ENCODE measurements at places on chromosomes 13 and 19. TPM values are rescaled to one million over a fixed set of nuclear protein-coding genes. Genes with fewer than 3 reads are reported as not detected.

The UBAC2 gene
- total RNA-seq = 20.9 TPM

The MISP gene
- 2.0 TPM for total RNA-seq

The NBEA gene
- total RNA-seq = 1.9 TPM

The NLRP5 gene
- 4.9 TPM for total RNA-seq

The LIM2 gene
- total RNA-seq = not detected

The ZNF560 gene
- 5.5 TPM for total RNA-seq

The PODNL1 gene
- total RNA-seq = not detected

The ZNF653 gene
- 10.3 TPM for total RNA-seq

The ZNF541 gene
- total RNA-seq = not detected

- DNase-seq = no peak
Measured at GRCh38 chr19:33344573-33344925, 29.0 kb upstream of the CEBPG start.

DNA sequence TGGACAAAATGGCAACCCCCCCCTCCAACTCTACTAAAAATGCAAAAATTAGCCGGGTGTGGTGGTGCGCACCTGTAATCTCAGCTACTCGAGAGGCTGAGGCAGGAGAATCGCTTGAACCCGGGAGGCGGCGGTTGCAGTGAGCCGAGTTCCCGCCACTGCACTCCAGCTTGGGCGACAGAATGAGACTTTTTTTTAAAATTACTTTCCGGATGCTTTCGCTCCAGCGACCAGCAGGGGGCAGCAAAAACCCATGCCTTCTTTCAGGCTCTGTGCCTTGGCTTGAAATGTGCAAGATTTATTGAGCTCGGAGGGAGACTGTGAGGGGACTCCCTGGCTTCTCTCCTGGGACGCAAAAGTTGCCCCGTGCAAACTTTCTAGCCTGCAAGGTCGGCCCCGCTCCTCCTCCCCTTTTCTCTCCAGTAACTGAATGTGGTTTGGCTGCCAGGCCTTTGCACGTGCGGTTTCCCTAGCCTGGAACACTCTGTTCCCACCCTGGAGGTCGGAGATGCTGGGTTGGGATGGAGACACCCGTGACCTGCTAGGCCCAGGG lies 61.4 kb upstream of the NFIC start:
- DNase-seq = peak; percentile 85

DNA sequence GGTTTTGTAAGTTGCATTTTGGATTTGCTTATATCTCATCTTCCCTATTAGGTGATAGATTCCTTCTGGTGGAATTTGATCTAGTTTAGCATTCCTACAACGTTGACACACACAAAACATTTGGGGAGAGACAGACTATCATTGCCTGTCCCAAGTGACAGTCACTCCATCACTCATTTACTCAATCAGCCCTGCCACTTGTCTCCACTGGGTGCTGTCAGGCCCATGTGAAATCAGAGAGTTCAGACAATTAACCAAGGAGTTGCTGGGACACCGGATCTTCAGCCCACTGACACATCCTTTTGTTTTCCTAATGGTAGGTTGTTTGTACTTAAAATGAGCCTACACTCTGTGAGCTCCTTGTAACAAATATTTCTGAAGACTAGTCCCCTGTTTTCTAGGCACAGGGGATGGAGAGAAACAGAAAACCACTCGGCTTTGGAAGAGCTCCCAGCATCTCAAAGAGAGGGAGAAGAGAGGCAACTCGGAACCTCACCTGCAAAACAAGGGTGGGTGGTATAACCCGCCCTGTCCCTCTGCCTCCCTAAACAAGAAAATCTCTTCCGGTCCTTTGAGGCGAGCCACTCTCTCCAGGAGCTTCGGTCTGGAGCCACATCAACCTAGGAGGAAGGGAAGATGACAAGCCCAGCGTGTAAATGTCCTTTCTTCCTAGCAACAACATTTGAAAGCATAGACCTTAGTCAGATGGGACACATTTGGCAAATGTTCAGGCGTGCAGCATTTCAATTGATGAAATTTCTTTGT lies 440.9 kb upstream of the KLF12 start:
- DNase-seq = no peak

DNA sequence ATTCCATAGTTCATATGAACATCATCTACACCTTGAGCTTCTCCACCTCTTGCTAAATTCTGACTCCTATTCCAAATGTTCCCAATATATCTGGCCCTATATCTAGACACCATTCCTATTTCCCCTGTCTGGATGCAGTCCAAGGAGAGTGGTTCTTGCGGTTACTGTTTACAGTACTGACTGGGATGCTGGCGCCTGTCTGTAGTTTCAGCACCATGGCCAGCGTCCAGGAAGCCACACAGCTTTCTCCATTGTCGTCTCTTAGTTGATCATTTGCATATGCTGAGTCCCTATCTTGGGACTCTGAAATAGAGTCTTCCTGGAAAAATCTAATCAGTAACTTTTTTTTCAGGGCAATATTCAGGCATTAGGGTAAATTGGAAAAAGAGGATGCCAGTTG lies 14.9 kb downstream of the LAIR2 start:
- peak; percentile 90 for DNase-seq

GRCh38 chr13:29858231-29858630 lies 7.8 kb upstream of the UBL3 start:
- no peak for DNase-seq

DNA sequence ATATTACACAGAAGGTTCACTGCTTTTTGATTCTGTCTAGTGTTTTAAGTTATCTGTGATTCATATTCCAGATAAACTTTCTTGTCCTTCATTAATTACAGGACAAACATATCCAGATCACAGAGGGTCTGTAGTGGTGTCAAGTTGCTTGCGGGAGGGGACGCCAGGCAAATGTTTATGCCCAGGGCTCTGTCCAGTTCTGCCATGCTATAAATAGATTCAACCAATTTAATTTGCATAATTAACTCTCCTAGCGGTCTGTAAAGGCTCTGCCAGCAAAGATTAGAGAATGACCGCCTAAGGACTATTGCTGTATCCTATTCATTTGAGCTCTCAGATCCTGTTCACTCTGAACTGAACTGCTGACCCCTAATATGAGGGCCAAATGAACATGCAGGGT lies 59.7 kb upstream of the TRPC4 start:
- DNase-seq = no peak

- no peak for DNase-seq
Measured at GRCh38 chr13:38147050-38147449, 202.6 kb upstream of the UFM1 start.

DNA sequence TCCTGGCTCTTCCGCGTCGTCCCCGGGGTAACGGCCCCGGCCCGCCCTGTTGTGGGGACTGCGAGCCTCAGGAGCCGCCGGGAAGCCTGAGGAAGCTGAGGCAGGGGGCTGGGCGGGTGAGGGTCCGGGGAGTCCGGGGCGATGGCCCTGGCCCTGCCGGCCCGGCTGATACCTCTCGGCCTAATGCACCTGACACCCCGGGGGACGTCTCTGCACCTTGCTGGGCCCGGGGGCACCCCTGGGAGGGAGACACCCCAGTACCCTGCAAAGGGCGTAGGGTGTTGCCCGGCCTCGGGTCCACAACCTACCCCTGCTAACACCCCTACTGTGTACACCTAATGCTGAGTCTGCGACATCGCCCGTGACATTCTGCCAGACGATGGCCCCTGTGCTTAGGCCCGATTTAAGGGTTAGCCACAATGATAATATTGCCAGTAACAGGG lies 410 bp downstream of the PIN1 start:
- no peak for DNase-seq

- DNase-seq = no peak
Measured at GRCh38 chr13:110490009-110490770, 71.3 kb downstream of the RAB20 start.

DNA sequence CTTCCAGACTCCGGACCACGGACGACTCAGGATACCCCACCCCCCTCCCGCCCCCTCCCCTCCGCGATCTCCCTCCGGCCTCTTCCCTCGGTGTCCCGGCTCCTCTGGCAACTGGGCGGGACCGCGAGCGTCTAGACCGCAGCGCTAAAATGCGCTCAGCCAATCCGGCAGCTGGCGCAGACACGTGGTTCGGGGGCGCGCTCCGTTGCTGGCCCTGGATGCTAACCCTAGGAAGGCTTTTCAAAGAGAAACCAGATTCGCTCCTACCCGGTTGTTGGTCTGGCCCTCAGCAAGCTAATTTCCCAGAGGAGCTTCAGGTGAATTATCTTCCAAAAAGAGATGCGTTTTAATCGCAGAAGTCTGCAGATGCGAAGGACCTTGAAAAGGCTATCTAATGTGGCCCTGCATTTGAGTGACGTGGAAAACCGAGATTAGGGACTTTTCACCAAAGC lies at the start of gene DZIP1:
TSS of gene DZIP1 (minus strand) at position 106 of the 452 bp plus-strand sequence. CDS start 2,677 bp downstream, outside the sequence.
- peak; percentile 89 for DNase-seq

- DNase-seq = no peak
Measured at GRCh38 chr13:76971215-76971614, 20.7 kb upstream of the CLN5 start.

DNA sequence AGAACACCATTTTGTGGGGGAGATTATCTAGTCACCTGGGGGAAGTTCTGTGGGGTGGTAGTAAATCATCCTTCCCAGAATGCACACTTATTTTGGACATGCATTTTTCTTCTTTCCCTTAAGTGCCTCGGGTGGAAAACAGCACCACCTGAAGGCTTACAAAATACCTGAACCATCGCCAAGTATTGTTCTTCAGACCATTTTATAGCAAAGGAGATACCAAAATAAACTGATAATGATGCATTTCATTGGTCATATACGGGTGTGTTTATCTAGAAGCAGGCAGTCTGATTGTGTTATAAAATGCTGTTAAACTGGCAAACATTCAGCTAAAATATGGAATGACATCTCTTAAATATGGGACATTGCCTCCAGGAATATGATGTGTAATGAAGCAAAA lies 1034.7 kb downstream of the SLITRK1 start:
- no peak for DNase-seq

GRCh38 chr19:45402298-45403061 lies 2.4 kb downstream of the PPP1R13L start:
- DNase-seq = peak; percentile 39

GRCh38 chr13:50107205-50107604 lies 92.0 kb downstream of the KCNRG start:
- no peak for DNase-seq

DNA sequence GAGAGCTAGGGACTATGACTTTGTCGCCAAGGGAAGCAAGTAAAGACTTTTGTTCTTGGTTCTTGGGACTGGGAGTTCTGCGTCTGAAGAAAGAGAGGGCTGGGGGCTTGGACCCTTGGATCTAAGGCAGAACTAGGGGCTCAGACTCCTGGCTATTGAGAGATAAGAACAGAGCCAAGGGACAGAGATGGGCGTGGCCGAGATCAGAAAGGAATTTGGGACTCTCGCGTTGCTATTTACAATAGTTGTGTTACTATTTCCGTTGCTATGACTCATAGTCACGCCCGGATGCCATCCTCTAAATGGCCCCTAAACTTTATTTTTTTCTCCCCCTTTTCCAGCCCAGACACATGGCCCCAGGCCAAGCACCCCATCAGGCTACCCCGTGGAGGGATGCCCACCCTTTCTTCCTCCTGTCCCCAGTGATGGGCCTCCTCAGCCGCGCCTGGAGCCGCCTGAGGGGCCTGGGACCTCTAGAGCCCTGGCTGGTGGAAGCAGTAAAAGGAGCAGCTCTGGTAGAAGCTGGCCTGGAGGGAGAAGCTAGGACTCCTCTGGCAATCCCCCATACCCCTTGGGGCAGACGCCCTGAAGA lies 759 bp downstream of the PPP1R15A start:
- DNase-seq = peak; percentile 95

- no peak for DNase-seq
Measured at GRCh38 chr19:20503476-20503875, 62.1 kb downstream of the ZNF737 start.

DNA sequence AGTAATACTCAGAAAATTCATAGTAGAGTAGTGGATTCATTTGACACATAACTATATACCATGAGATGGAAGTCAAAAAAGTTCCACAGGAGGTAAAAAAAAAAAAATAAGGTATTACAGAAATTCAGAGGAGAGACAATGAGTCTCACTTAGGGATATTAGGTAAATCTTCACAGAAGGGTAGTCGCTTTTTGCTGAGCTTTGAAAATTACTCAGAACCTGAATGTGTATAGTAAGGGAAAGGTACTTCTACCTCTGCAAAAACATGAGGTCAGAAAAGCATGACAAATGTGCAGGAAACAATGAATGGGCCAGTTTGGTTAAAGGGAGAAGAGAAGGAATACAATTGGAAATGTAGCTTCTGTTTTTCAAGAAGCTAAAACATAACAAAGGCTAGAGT lies 250.6 kb downstream of the ITGBL1 start:
- no peak for DNase-seq

DNA sequence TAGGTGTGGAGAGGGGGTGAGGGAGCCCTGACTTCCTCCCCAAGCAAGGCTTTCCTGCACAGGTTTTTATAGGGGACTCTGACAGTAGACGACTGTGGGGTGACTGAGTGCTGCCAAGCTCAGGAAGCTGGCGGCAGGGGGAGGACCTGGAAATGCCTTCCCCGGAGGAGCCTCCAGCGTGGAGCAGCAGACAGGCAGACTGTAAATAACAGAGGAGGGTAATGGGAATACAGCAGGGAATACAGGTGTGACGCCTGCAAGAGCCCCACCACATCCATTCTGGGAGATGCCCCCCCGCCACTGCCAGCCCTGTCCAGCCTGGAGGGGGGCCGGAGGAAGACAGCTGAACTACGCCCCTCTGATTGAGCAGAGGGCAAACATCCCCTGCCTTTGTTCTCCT lies 190.4 kb downstream of the UQCRFS1 start:
- no peak for DNase-seq

DNA sequence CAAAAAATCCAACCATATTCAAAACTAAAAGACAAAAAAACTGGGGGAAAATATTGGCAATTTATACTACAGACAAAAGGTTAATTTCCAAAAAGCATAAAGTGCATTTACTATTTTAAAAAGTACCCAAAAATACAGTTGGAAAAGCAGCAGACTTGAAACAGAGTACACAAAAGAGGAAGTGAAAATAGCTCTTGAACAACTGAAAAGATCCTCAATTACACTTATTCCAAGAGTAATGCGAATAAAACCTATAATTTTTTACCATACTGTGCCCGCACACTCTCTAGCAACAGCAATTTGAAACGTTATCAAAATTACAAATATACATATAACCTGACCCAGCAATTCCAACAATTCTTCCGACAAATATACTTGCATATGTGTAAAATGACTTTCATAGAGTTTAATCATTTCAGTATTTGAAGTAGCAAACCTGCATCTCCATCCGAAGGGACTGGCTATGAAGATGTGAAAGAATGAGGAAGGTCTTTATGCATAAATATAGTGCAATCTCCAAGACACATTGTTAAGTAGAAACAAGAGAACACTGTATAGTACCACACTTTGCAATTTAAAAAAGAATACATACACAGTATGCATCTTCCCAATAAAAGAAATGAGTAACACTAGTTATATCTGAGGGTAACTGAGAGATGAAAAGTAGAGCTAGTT lies 25.4 kb downstream of the ALG5 start:
- DNase-seq = no peak

DNA sequence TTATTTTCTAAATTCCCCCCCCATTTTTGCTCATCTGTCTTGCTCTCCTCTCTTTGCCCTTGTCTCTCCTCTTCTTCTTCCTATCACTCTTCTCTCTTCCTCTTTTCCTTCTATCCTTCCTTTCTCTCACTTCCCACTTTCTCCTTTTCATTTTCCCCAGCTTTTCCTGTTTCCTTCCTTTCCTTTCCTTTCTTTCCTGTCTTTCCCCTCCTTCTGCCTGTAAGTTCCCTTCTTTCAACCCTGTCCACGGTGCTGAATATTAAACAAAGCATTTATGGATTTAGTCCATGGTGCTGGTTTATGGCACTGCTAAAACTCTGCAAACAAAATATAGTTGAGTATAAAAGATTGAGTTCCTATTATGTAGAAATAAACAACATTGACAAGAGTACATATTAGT lies 27.6 kb downstream of the SCEL start:
- DNase-seq = no peak

GRCh38 chr13:113781571-113781970 lies 22.5 kb downstream of the TMEM255B start:
- DNase-seq = no peak

Measured in Daoy (cell line).